ENCODE measurements at places on chromosomes 2 and 18. TPM values are rescaled to one million over a fixed set of nuclear protein-coding genes. Genes with fewer than 3 reads are reported as not detected.
A peak's percentile ranks its signal among the peaks of the same experiment; 100 is the strongest.

FAM161A gene
- 3.9 TPM for total RNA-seq

FBLN7 gene
- 2.6 TPM for total RNA-seq

DSG1 gene
- total RNA-seq = not detected

ZNF804A gene
- total RNA-seq = 0.86 TPM

SEPTIN10 gene
- 73.8 TPM for total RNA-seq

SPP2 gene
- total RNA-seq = not detected

BCL2 gene
- total RNA-seq = 6.3 TPM

MARS2 gene
- total RNA-seq = 4.8 TPM

LIPG gene
- total RNA-seq = 47.1 TPM

- no peak for DNase-seq
- H3K4me3 ChIP-seq = no peak overlapping the region
- H3K27me3 ChIP-seq = no peaks in the 10 kb centered on the region
- no peaks in the 10 kb centered on the region for H3K36me3 ChIP-seq
- no peaks in the 10 kb centered on the region for H3K4me1 ChIP-seq
Observed at GRCh38 chr18:34942276-34942675, 98.9 kb upstream of the MAPRE2 start.

- H3K27ac ChIP-seq = no peak overlapping the region
- no peaks in the 10 kb centered on the region for H3K36me3 ChIP-seq
- no peak overlapping the region for H3K4me3 ChIP-seq
- no peak for DNase-seq
- H3K4me1 ChIP-seq = peaks cover 12% of the 10 kb centered on the region
- H3K27me3 ChIP-seq = no peaks in the 10 kb centered on the region
Observed at GRCh38 chr2:55025082-55025481, 25.2 kb downstream of the RTN4 start.

DNA sequence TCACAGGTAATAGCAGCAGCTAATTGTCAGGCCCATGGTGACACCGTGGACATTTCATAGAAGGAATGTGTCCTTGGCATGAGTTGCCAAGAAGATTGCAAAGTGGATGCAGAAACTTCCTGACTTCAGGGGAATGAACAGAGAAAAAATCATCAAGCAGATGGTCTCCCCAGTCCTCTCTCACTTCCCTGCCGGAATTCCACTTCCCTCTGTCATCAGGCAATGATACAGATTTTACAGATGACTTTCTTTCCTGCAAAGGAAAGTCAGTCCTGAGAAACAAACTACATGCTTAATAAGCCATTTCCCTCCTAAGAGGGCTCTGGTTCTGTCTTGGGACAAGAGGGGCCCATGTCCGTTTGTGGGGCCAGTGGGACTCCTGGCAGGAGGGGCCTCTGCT is 45.7 kb downstream of the KCNF1 start:
- no peaks in the 10 kb centered on the region for H3K4me1 ChIP-seq
- no peak overlapping the region for H3K4me3 ChIP-seq
- DNase-seq = no peak
- no peaks in the 10 kb centered on the region for H3K36me3 ChIP-seq
- H3K27me3 ChIP-seq = no peaks in the 10 kb centered on the region

DNA sequence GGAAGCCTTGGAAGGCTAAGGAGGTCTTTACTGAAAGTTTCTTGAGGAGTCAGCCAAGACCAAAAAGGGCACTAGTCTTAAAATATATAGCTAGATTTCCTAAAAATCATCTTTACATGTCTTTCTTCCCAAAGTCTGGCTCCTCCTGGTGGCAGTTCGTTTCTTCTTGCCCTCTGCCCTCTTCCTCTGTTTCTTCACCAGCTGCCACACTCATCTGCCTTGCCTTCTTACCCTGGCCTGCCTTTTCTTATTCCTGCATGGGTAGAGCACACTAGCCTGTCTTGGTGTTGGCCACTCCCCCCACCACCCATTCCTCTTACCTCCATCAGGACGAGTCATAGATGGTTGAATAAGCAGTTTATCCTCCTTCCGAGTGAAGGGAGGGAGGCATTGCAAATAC is 129.8 kb downstream of the RAPGEF4 start:
- H3K4me3 ChIP-seq = no peak overlapping the region
- peaks cover 6% of the 10 kb centered on the region for H3K27me3 ChIP-seq
- peaks cover 5% of the 10 kb centered on the region for H3K4me1 ChIP-seq
- no peaks in the 10 kb centered on the region for H3K36me3 ChIP-seq
- no peak overlapping the region for H3K27ac ChIP-seq
- no peak for DNase-seq

DNA sequence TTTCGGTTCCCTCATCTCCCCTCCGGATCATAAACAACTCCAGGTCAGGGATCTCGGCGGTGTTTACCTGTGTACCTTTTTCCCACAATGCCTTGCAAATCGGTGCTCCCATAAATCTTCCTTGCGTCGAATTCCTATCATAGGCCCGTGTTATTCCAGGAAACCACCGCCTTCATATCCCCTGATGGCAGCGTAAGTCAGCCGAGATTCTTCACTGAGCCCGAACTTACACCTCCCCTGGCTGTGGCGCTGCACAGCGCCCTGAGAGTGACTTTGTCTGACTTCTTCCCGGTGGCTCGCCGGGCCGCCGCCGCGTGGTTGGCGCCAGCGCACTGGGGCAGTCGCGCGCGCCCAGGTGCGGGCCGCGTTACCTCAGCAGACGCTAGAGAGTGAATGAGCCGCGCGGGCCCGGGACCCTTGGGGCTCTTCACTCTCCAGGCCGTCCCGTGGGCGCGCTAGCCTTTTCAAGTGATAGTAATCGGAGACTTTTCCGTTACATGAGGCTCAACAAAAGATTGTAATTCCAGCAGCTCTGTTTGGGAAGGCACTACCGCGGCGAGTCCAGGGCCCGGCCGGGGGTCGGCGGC is 101.6 kb downstream of the SPTBN1 start:
- peak; percentile 93 for DNase-seq
- H3K36me3 ChIP-seq = no peaks in the 10 kb centered on the region
- H3K4me3 ChIP-seq = peak overlapping the region; percentile 41

DNA sequence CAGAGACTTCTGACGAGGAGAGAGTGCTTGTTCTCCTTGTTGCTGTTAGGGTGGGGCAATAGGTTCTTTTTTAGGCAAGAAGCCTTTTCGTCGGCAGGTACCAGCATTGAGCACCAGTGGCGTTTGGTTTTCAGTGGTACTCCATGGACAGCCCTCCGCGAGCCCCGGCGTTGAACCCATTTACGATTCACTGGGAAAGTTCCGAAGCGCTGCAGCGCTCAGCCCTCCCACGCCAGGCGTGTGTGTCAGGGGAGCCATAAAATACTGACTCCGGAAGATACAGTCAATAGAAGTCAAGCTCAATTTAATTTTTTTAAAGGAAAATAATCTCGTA is 494 bp upstream of the ROCK1 start:
- peak overlapping the region; percentile 90 for H3K27ac ChIP-seq
- H3K4me3 ChIP-seq = peak overlapping the region; percentile 52
- H3K4me1 ChIP-seq = peaks cover 46% of the 10 kb centered on the region
- H3K36me3 ChIP-seq = no peaks in the 10 kb centered on the region

- no peaks in the 10 kb centered on the region for H3K27me3 ChIP-seq
- H3K4me1 ChIP-seq = peaks cover 12% of the 10 kb centered on the region
- no peak for DNase-seq
Observed at GRCh38 chr2:226790431-226790830, 9.2 kb downstream of the IRS1 start.

DNA sequence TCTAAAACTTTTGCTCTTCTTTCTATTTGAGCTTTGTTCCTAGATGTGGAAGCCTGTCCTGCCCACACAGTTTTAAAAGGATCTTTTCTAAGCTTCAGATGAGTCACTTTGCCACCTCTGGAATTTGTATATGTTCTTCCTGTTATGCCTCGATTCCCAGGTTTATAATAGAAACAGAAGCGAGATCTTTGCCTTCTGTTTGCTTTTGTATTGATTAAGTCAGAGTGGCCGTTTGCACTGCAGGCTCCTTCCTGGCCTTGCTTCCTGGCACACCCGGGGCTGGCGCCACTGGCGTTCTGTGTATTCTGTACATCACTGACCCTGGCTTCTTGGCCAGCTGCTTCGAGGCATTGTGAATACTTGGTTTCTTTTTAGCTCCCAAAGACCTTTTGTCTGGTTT is 91.8 kb downstream of the MTCL1 start:
- no peaks in the 10 kb centered on the region for H3K4me1 ChIP-seq
- no peak overlapping the region for H3K27ac ChIP-seq
- H3K36me3 ChIP-seq = no peaks in the 10 kb centered on the region
- no peak for DNase-seq

DNA sequence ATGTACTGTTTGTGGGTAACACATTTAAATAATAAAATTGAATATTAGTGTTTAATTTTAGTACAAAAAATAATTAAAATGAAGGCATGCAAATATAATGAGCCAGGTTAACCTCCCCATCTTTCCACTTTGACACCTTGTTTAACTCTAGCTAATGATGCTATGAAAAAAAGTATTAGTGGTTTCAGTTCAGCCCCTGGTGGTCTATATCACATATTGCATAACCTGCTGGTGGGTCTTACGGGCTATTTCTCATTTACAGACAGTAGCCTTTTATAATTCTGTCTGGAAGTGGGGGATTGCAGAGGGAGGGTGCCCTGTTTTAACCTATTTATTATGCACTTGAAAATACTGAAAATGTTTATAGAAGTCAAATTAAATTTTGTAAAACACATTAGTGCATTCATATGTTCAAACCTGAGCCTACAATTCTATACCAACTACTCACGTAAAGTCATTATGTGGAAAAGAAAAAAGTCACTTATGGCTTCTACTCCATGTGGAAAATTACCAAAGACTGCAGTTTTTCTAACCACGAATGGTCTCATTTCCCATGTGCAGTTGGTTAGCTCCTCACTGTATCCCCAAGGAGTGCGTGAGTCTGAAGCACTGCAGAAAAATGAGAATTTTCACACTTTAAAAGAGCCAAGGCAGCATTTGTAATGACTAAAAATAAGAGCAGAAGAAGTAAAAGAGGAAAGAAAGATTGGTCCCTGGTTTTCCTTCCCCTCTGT is 381.0 kb downstream of the MTX2 start:
- H3K4me1 ChIP-seq = no peaks in the 10 kb centered on the region
- no peak for DNase-seq
- no peak overlapping the region for H3K4me3 ChIP-seq
- H3K27ac ChIP-seq = no peak overlapping the region
- peaks cover 18% of the 10 kb centered on the region for H3K27me3 ChIP-seq

GRCh38 chr2:109065391-109065734 is 63.6 kb upstream of the SH3RF3 start:
- no peaks in the 10 kb centered on the region for H3K4me1 ChIP-seq
- no peak overlapping the region for H3K4me3 ChIP-seq
- no peak for DNase-seq
- no peaks in the 10 kb centered on the region for H3K36me3 ChIP-seq
- no peaks in the 10 kb centered on the region for H3K27me3 ChIP-seq
- no peak overlapping the region for H3K27ac ChIP-seq

DNA sequence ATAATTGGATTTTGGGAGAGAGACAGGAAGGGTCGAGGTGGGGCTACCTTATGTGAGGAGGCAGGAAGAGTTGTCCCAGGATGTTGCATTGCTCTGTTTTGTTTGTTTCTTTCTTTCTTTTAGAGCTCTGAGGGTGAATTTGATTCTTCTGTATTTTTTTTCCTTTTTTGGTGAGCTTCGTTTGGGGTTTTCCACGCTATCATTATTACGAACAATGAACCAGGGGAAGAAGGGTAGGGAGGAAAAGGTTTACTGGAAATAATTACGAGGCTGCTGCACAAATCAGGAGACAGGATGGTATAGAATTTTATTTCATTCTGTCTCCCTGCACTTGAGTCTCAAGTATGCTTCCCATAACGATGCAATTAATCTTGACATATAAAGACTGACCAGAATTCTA is 51.4 kb upstream of the ZNF516 start:
- no peaks in the 10 kb centered on the region for H3K27me3 ChIP-seq
- no peaks in the 10 kb centered on the region for H3K36me3 ChIP-seq
- no peaks in the 10 kb centered on the region for H3K4me1 ChIP-seq
- H3K4me3 ChIP-seq = no peak overlapping the region

GRCh38 chr2:191436368-191437055 is 191.3 kb downstream of the MYO1B start:
- no peaks in the 10 kb centered on the region for H3K36me3 ChIP-seq
- no peak overlapping the region for H3K4me3 ChIP-seq
- H3K4me1 ChIP-seq = peaks cover 17% of the 10 kb centered on the region
- H3K27me3 ChIP-seq = no peaks in the 10 kb centered on the region
- peak overlapping the region; percentile 20 for H3K27ac ChIP-seq
- no peak for DNase-seq

DNA sequence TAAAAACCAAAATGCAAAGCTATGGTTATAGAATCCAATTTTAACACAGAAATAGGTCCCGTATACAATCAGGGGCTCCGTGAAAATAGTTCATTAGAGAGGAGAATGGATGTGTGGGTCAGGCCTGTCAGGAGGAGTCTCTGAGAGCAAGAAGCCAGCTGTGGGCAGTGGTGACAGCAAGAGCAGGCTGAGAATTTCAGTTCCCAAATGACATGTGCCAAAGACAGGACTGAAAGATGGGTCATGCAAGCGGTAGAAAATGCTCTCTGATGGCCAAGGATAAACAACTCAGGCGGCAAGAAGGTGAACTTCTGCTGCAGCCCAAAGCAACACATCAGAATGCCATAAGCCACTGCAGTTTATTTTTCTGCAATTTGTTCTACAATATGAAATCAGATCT is 100.4 kb downstream of the CCDC141 start:
- no peak overlapping the region for H3K27ac ChIP-seq
- H3K4me1 ChIP-seq = no peaks in the 10 kb centered on the region
- no peaks in the 10 kb centered on the region for H3K36me3 ChIP-seq

GRCh38 chr2:69685321-69686048 is 41.9 kb upstream of the AAK1 start:
- H3K4me3 ChIP-seq = no peak overlapping the region
- no peak for DNase-seq
- peaks cover 27% of the 10 kb centered on the region for H3K4me1 ChIP-seq
- no peaks in the 10 kb centered on the region for H3K27me3 ChIP-seq
- H3K36me3 ChIP-seq = no peaks in the 10 kb centered on the region
